ENCODE measurements at places on chromosomes 1 and 21. TPM values are rescaled to one million over a fixed set of nuclear protein-coding genes. Genes with fewer than 3 reads are reported as not detected.
A peak's percentile ranks its signal among the peaks of the same experiment; 100 is the strongest.

GRCh38 chr1:110477445-110477957, 26.6 kb downstream of the PROK1 start:
- no peak for DNase-seq
- H3K27me3 ChIP-seq = no peaks in the 10 kb centered on the region
- H3K27ac ChIP-seq = no peak overlapping the region
- no peaks in the 10 kb centered on the region for H3K36me3 ChIP-seq
- H3K4me3 ChIP-seq = no peak overlapping the region

ERMAP gene
- 14.4 TPM for total RNA-seq

DNA sequence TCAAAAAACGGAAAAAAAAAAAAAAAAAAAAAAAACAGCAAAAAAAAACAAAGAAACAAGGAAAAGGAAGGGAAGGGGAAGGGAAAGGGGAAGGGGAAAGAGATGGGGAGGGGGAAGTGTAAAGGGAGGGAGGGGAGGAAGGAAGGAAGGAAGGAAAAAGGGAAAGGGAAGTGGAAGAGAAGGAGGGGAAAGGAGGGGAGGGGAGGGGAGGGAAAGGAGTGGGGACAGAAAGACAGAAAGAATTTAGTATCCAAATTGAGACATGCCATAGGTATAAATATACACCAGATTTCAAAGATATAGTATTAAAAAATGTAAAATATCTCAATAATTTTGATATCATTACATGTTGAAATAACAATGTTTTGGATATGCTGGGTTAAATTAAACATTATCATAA, 25.8 kb downstream of the ARID4B start:
- no peak for DNase-seq
- H3K36me3 ChIP-seq = no peaks in the 10 kb centered on the region
- H3K27ac ChIP-seq = no peak overlapping the region
- no peak overlapping the region for H3K4me3 ChIP-seq
- peaks cover 53% of the 10 kb centered on the region for H3K4me1 ChIP-seq
- no peaks in the 10 kb centered on the region for H3K27me3 ChIP-seq

DNA sequence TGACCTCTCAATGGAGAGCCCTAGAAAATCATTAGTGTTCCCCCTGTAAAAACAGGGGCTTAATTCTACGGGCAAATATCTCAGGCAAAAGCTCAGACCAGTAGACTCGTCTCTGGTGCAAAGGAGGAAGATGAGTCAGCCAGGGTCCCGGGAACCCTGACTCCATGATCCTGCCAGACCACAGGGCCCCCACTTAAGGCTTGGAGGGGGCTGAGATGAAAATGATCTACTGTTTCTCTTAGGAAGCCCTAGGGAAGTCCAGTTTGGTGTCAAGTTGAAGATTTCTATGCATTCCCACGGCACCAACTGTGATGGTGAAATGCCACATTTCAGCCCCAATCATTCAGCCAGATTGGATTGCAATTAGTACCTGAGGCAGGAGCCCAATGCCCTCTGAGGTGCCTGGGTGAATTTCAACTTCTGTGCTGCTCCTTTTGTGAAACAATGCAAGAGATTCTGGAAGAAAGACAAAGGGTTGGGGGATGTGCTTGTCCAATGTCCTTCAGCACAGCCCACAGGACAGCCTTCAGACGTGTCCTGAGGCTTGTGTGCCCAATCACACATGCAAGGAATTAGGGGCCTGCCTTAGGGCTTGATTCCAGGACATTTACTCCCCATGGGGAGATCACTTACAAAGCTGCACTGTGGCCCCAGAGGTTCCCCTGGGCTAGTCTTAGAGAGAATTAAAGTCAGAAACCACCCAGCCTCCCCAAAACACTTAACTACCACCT, 18.1 kb downstream of the NAV1 start:
- H3K36me3 ChIP-seq = no peaks in the 10 kb centered on the region
- H3K27me3 ChIP-seq = no peaks in the 10 kb centered on the region
- H3K4me1 ChIP-seq = peaks cover 3% of the 10 kb centered on the region
- H3K4me3 ChIP-seq = no peak overlapping the region

TMEM53 gene
- total RNA-seq = 17.1 TPM

CCDC27 gene
- total RNA-seq = not detected

DNA sequence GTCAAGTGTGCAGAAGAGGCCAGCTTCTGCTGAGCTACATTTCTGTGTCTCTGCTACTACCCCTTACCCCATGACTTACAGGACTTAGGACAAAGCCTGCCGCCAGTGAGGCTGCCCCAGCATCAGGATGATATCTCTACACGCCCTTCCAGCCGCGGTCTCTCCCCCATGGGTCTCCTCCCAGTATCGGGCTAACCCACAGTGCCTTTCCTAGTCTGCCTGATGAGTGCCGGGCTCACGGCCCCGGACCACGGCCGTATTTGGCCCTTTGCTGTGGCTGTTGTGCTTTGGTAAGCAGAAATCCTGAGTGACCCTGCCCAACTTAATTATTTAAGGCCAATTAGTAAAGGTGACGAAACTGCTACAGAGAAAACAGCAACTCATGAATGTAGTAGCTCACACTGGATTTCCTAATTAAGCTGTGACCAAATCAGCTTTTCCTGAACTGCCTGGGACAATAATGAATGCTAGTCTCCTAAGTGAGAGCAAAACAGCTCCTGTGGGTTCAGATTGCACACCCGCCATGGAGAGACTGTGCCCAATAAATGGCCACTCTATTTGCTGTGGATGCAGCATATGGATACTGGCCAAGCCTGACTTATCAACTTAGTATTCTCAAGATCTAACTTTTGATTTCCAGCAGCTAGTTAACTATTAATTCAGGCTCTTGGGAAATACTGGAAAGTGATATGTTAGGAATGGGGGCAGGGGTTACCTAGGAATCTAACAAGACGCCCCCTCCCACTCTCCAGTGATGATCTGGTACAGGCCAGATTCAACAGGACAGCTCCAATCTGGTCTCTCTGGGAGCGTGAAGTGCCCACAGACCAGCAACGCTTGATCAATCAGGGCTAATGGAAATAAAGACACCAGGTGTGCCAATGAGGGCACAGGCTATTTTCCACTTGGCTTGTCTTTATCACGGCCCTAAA, 123.3 kb upstream of the IFFO2 start:
- DNase-seq = no peak
- H3K4me3 ChIP-seq = peak overlapping the region; percentile 41
- peaks cover 11% of the 10 kb centered on the region for H3K4me1 ChIP-seq
- H3K36me3 ChIP-seq = peaks cover 98% of the 10 kb centered on the region
- H3K27ac ChIP-seq = peak overlapping the region; percentile 92
- no peaks in the 10 kb centered on the region for H3K27me3 ChIP-seq

DNA sequence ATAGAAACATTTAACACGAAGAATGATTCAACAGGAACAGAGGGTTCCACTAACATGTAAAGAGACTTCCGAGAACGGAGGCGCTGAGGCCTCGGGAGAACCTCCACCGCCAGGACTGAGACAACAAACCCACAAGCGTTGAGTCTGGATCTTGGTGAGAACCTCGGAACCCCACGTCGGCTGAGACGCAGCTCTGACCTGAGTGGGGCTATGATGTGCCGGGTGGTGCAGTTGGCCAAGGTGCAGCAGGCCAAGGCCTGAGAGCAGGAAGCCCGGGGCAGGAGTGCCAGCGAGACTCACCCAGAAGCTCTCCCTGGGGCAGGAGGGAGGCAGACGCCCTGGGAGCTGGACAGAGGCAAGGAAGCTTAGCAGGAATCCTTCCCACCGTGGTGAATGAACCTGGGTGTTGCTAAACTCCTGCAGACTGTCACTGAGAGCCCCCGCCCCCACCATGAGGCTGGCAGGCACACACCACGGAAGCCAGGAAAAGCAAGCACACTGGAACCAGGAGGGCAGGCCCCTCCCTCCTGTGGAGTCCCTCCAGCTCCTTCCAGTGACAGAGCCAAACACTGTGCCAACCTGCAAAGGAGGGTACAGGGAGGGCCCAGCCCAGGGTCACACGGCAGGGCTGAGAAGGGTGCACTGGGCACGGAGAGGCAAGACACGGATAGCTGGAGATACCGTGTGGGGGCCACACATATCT, 34.8 kb downstream of the WDR4 start:
- H3K27me3 ChIP-seq = no peaks in the 10 kb centered on the region
- no peak overlapping the region for H3K4me3 ChIP-seq
- peak overlapping the region; percentile 59 for H3K27ac ChIP-seq

DNA sequence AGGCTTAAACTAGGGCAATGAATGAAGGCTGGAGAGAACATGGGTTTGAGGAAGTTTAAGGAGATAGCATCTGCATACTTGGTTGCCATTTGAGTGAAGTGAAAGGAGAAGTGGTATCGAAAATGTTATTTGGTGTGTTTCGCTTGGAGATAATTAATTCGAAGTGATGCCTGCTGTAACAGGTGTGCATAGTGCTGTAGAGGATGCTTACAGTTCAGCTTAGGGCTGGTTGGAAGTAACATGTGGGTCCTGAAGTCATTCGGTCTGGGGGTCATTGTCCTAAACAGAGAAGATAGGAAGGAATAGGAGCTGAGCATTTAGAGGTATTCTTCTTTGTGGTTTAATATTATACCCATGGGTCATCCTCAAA, 301 bp upstream of the NUDT17 start:
- H3K36me3 ChIP-seq = no peaks in the 10 kb centered on the region
- peaks cover 16% of the 10 kb centered on the region for H3K4me1 ChIP-seq
- H3K27me3 ChIP-seq = no peaks in the 10 kb centered on the region
- H3K4me3 ChIP-seq = peak overlapping the region; percentile 64
- peak overlapping the region; percentile 73 for H3K27ac ChIP-seq
- no peak for DNase-seq

- DNase-seq = peak; percentile 92
- H3K4me1 ChIP-seq = no peaks in the 10 kb centered on the region
- peak overlapping the region; percentile 53 for H3K27ac ChIP-seq
- H3K27me3 ChIP-seq = no peaks in the 10 kb centered on the region
- no peak overlapping the region for H3K4me3 ChIP-seq
- H3K36me3 ChIP-seq = no peaks in the 10 kb centered on the region
Measured at GRCh38 chr1:202034683-202035462, 24.5 kb downstream of the ELF3 start.

PLA2G2E gene
- total RNA-seq = not detected

TLCD4 gene
- 14.7 TPM for total RNA-seq

DNA sequence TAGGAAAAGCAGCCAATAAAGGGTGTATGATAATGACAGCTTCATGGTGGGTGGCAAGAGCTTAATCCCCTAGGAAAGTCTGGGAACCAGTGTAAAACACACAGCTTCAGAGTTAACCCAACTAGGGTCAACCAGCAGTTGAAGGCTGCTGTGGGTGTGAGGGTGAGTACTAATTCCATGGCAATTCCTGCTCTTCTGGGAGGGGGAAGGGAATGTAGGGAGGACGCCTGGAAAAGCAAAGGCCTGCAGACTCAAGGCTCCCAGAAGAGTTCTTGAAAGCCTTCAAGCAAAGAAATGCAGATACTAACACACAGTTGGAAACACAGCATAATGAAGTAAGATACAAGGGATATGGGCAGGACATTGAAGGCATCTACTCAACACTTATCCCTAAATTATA, 28.1 kb downstream of the TTLL7 start:
- H3K27ac ChIP-seq = no peak overlapping the region
- DNase-seq = no peak
- no peaks in the 10 kb centered on the region for H3K4me1 ChIP-seq
- no peaks in the 10 kb centered on the region for H3K27me3 ChIP-seq
